Smooth muscle cell of the pulmonary artery (primary cell): ENCODE measurements at places on chromosomes 1 and 21. TPM values are rescaled to one million over a fixed set of nuclear protein-coding genes. Genes with fewer than 3 reads are reported as not detected.

Gene KRTAP19-1
- not detected in 2 replicates for total RNA-seq

Gene RGS13
- not detected in 2 replicates for total RNA-seq

Gene ANKRD35
- 1.8 and 2.5 TPM in 2 replicates for total RNA-seq

Gene ATP8B2
- 195 and 234 TPM in 2 replicates for total RNA-seq

Gene FAM3B
- total RNA-seq: not detected in 2 replicates

Gene HSD3B2
- not detected in 2 replicates for total RNA-seq

Gene DMRTA2
- 0.10 and 0.46 TPM in 2 replicates for total RNA-seq
